ENCODE measurements at places on chromosomes 6 and 20.
A peak's percentile ranks its signal among the peaks of the same experiment; 100 is the strongest.

DNA sequence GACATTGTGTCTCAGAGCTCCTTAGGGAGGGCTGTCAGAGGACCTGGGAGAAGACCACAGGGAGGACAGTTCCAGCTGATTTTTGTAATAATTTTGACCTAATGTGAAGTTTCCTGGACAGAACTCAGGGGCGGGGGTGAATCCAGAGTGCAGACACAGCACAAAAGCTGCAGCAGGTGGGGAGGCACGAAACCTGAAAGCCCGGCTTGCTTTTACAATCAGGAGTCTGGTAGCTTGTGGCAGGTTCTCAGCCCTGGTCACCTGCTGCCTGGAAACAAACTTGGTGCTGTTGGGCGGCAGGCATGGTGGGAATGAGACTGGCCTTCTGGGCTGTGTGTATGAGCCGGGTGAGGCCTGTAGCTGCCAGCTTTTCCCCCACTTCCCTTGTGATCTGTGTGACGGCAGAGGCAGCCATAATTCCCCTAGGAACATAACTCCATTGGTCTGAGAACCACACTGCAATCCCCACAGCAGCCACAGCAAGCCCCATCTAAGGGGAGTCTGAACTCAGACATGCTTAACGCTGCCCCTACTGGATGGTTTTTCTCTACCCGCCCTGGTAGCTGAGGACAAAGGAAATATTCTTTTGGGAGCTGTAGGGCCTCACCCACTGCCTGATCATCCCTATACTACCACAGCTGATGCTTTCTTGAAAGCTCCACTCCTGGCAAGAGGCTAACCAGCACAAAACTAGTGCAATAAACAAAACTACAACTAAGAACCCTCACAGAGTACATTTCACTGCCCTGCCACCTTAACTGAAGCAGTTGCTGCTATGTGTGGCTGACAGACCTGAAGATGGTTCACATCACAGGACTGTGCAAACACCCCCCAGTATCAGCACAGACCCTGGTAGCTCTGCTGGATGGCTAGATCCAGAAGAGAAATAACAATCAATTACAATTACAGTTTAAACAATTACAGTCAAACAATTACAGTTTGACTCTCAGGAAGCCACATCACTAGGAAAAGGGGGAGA is 1055.1 kb upstream of the GJE1 start:
- no peak for DNase-seq
- no peaks in the 10 kb centered on the region for H3K27me3 ChIP-seq
- no peak overlapping the region for H3K4me3 ChIP-seq
- H3K36me3 ChIP-seq: no peaks in the 10 kb centered on the region
- no peaks in the 10 kb centered on the region for H3K4me1 ChIP-seq

- no peak for DNase-seq
- H3K4me3 ChIP-seq: no peak overlapping the region
- no peaks in the 10 kb centered on the region for H3K27me3 ChIP-seq
- no peak overlapping the region for H3K27ac ChIP-seq
- no peaks in the 10 kb centered on the region for H3K4me1 ChIP-seq
- H3K36me3 ChIP-seq: no peaks in the 10 kb centered on the region
Measured at GRCh38 chr6:22141241-22141745, 155.5 kb downstream of the PRL start.

GRCh38 chr6:11656491-11656890 is 118.9 kb downstream of the TMEM170B start:
- DNase-seq: no peak
- no peak overlapping the region for H3K27ac ChIP-seq
- H3K4me3 ChIP-seq: no peak overlapping the region
- H3K27me3 ChIP-seq: peaks cover 4% of the 10 kb centered on the region
- H3K36me3 ChIP-seq: no peaks in the 10 kb centered on the region

GRCh38 chr20:1266167-1266973 is at the start of gene SNPH:
Gene SNPH (plus strand): TSS chr20:1266294. CDS start chr20:1296240, 29,946 bp downstream.
- H3K36me3 ChIP-seq: no peaks in the 10 kb centered on the region
- H3K4me3 ChIP-seq: peak within 1 kb of the TSS; percentile 69
- DNase-seq: peak; percentile 63
- H3K4me1 ChIP-seq: peaks cover 51% of the 10 kb centered on the region
- H3K27ac ChIP-seq: peak within 1 kb of the TSS; percentile 51
- H3K27me3 ChIP-seq: no peaks in the 10 kb centered on the region

GRCh38 chr6:39853604-39854003 is 61.4 kb downstream of the DAAM2 start:
- DNase-seq: no peak
- no peaks in the 10 kb centered on the region for H3K36me3 ChIP-seq
- H3K27me3 ChIP-seq: no peaks in the 10 kb centered on the region

- no peaks in the 10 kb centered on the region for H3K36me3 ChIP-seq
- H3K4me1 ChIP-seq: no peaks in the 10 kb centered on the region
Measured at GRCh38 chr6:31749301-31750036, 9.7 kb downstream of the MSH5 start.

DNA sequence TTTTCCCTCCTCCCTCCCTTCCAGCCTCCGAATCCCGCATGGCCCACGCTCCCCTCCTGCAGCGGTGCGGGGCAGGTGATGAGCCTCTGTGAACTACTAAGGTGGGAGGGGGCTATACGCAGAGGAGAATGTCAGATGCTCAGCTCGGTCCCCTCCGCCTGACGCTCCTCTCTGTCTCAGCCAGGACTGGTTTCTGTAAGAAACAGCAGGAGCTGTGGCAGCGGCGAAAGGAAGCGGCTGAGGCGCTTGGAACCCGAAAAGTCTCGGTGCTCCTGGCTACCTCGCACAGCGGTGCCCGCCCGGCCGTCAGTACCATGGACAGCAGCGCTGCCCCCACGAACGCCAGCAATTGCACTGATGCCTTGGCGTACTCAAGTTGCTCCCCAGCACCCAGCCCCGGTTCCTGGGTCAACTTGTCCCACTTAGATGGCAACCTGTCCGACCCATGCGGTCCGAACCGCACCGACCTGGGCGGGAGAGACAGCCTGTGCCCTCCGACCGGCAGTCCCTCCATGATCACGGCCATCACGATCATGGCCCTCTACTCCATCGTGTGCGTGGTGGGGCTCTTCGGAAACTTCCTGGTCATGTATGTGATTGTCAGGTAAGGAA is at the start of gene OPRM1:
OPRM1 (plus strand) TSS at position 10 of the 612 bp plus-strand sequence; CDS start at position 315, 305 bp downstream.
- no peak within 1 kb of the TSS for H3K27ac ChIP-seq
- H3K4me3 ChIP-seq: no peak within 1 kb of the TSS
- no peaks in the 10 kb centered on the region for H3K36me3 ChIP-seq
- no peaks in the 10 kb centered on the region for H3K27me3 ChIP-seq
- DNase-seq: peak; percentile 5
- no peaks in the 10 kb centered on the region for H3K4me1 ChIP-seq

GRCh38 chr6:87382861-87383260 is 24.9 kb upstream of the CFAP206 start:
- H3K4me3 ChIP-seq: no peak overlapping the region
- H3K36me3 ChIP-seq: no peaks in the 10 kb centered on the region
- H3K27ac ChIP-seq: no peak overlapping the region
- no peak for DNase-seq
- H3K27me3 ChIP-seq: no peaks in the 10 kb centered on the region

GRCh38 chr6:52161689-52162438 is 24.3 kb upstream of the IL17A start:
- DNase-seq: no peak
- H3K4me1 ChIP-seq: no peaks in the 10 kb centered on the region
- H3K36me3 ChIP-seq: no peaks in the 10 kb centered on the region
- no peaks in the 10 kb centered on the region for H3K27me3 ChIP-seq
- no peak overlapping the region for H3K4me3 ChIP-seq
